Esophagus muscularis mucosa (tissue), 4 donors: ENCODE measurements at places on chromosomes 7 and 10. TPM values are rescaled to one million over a fixed set of nuclear protein-coding genes. Genes with fewer than 3 reads are reported as not detected.
A peak's percentile ranks its signal among the peaks of the same experiment; 100 is the strongest.

GRCh38 chr10:118840776-118841468 lies 86.2 kb upstream of the CACUL1 start:
- DNase-seq: no peak
- H3K27ac ChIP-seq: no peak overlapping the region
- no peak overlapping the region for H3K4me3 ChIP-seq
- no peaks in the 10 kb centered on the region for H3K27me3 ChIP-seq
- no peaks in the 10 kb centered on the region for H3K36me3 ChIP-seq

GRCh38 chr7:114931656-114932011 lies 9.7 kb downstream of the MDFIC start:
- H3K36me3 ChIP-seq: no peaks in the 10 kb centered on the region
- DNase-seq: no peak
- H3K4me3 ChIP-seq: no peak overlapping the region
- peaks cover 77% of the 10 kb centered on the region for H3K4me1 ChIP-seq

DNA sequence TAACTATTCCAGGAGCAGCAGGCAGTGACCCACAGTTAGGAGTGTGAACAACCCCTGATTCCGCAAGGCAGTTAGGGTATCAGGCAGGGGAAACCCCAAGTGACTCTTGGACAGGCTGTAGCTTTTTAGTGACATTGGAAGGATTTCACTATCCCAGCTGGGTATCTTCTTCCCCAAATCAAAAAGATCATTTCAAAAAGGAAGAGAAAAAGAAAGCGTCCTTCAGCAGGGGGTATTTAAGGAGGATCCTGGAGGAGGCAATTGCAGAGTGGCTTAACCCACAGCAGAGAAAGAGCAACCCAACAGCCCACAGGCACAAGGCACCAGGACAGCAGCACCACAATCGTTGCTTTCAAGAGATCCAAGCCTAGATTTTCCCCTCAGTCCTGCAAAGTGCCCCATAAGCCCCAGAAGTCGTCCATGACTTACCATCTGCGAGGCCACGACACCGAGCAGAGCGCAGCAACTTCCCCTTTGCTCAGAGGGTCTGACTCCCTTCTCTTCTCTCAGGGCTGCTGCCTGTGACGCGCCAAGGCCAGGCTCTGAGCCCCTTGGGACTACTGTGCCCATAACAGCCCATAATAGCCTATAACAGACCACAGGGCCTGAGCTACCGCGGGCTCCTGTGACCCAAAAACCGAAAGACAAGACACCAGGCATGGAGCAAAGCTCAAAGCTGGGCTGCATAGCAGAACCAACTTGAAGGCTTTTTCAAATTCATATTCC lies 19.8 kb downstream of the PIK3AP1 start:
- H3K27me3 ChIP-seq: no peaks in the 10 kb centered on the region
- no peak overlapping the region for H3K27ac ChIP-seq
- H3K36me3 ChIP-seq: no peaks in the 10 kb centered on the region
- no peak overlapping the region for H3K4me3 ChIP-seq

DNA sequence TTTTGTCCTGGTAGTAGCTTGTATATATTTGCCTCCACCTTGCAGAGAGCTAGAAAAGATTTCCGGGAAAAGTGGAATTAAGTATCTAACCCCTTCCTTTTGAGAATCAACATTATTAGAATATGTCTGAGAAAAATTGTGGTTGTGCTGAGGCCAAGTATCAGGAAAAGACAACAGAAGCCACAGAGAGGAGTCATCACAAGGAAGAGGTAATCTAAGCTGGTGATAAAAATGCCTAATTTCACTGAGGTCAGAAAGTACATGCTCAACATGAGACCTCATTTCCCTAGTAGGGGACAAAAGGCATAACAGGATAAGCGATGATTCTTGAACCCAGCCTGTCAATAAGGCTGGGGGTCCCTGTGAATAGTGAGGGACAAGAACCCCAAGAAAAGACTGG lies 97.0 kb upstream of the PDE1C start:
- no peaks in the 10 kb centered on the region for H3K36me3 ChIP-seq
- DNase-seq: no peak
- no peak overlapping the region for H3K4me3 ChIP-seq
- H3K27me3 ChIP-seq: no peaks in the 10 kb centered on the region
- no peak overlapping the region for H3K27ac ChIP-seq

DNA sequence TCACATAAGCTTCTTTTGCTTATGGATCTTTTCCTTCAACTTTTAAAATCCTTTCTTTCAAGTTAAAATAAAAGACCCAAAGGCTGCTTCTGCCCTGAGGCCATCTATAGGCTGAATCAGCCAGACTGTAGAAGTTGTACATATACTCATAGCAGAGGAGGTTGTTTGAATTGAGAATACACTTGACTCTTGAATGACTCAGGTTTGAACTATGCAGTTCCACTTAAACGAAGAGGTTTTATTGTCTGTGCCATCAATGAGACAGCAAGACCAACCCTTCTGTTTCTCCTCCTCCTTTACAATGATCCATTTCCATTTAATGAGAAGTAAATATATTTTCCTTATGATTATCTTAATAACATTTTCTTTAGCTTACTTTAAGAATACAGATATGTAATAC lies 5.8 kb downstream of the ZNF365 start:
- H3K4me1 ChIP-seq: no peaks in the 10 kb centered on the region
- no peak for DNase-seq
- H3K27me3 ChIP-seq: no peaks in the 10 kb centered on the region
- H3K4me3 ChIP-seq: no peak overlapping the region

- no peak overlapping the region for H3K4me3 ChIP-seq
- peaks cover 11% of the 10 kb centered on the region for H3K4me1 ChIP-seq
- no peak for DNase-seq
These were observed 88.7 kb downstream of the CPED1 start for GRCh38 chr7:121077165-121077630.

GRCh38 chr10:78535716-78536218 lies 502.1 kb downstream of the RPS24 start:
- H3K4me3 ChIP-seq: no peak overlapping the region
- no peaks in the 10 kb centered on the region for H3K27me3 ChIP-seq
- DNase-seq: no peak
- H3K36me3 ChIP-seq: no peaks in the 10 kb centered on the region
- no peak overlapping the region for H3K27ac ChIP-seq

- peaks cover 50% of the 10 kb centered on the region for H3K4me1 ChIP-seq
- no peak overlapping the region for H3K27ac ChIP-seq
- H3K27me3 ChIP-seq: no peaks in the 10 kb centered on the region
- DNase-seq: no peak
- no peaks in the 10 kb centered on the region for H3K36me3 ChIP-seq
These were observed 41.9 kb downstream of the TCF7L2 start for GRCh38 chr10:112991888-112992491.

DNA sequence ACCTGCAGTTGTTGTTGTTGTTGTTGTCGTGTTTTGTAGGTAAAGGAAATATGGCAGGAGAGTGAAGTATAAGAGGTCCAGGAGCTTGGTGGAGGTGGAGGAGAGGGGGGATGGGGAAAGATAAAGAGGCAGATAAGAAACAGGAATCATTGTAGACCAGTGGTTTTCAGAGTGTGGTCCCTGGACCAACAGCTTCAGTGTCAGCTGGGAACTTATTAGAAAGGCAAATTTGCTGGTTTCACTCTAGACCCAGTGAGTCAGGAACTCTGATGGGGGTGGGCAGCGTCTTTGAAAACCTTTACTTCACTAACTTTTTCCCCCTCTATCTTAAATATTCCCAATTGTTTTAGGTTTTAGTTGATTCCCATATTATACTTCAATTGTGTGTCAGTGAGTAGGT lies 241.5 kb downstream of the AUTS2 start:
- H3K4me1 ChIP-seq: peaks cover 14% of the 10 kb centered on the region
- H3K27ac ChIP-seq: no peak overlapping the region
- H3K36me3 ChIP-seq: no peaks in the 10 kb centered on the region
- H3K4me3 ChIP-seq: no peak overlapping the region
- no peaks in the 10 kb centered on the region for H3K27me3 ChIP-seq

- H3K4me1 ChIP-seq: no peaks in the 10 kb centered on the region
- no peaks in the 10 kb centered on the region for H3K27me3 ChIP-seq
- no peak for DNase-seq
- H3K27ac ChIP-seq: no peak overlapping the region
- peaks cover 30% of the 10 kb centered on the region for H3K36me3 ChIP-seq
- H3K4me3 ChIP-seq: no peak overlapping the region
These were observed 102.2 kb downstream of the HDAC9 start for GRCh38 chr7:18597754-18598153.

DNA sequence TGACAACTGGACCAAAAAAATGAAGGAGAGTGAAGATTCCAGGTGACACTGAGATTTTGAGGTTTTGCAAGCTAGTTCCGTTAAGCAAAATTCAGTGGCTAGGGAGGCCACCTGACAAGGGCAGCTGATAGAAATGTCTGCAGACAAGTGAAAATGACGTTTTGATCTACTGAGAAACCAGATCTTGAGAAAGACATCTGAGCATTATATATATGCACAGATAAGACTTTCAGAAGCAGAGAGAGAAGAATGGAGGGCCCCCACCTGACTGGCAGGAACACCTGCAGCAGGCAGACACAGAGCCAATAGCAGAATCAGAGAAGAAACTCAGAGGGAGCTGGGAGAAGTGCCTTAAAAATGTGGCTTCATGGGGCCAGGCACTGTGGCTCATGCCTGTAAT lies 76.1 kb upstream of the LRGUK start:
- H3K4me1 ChIP-seq: no peaks in the 10 kb centered on the region
- H3K36me3 ChIP-seq: no peaks in the 10 kb centered on the region
- H3K4me3 ChIP-seq: no peak overlapping the region
- no peak for DNase-seq

- no peak overlapping the region for H3K4me3 ChIP-seq
- H3K27ac ChIP-seq: no peak overlapping the region
- peaks cover 2% of the 10 kb centered on the region for H3K4me1 ChIP-seq
- H3K27me3 ChIP-seq: no peaks in the 10 kb centered on the region
These were observed 112.0 kb downstream of the NT5C2 start for GRCh38 chr10:103080891-103081581.

GRCh38 chr10:107213861-107214260 lies 49.4 kb upstream of the SORCS1 start:
- no peak overlapping the region for H3K4me3 ChIP-seq
- H3K27ac ChIP-seq: no peak overlapping the region
- DNase-seq: no peak
- H3K4me1 ChIP-seq: no peaks in the 10 kb centered on the region

GRCh38 chr7:44580945-44581878 lies 819 bp downstream of the TMED4 start:
- peaks cover 26% of the 10 kb centered on the region for H3K4me1 ChIP-seq
- peak overlapping the region; percentile 98 for H3K27ac ChIP-seq
- peak overlapping the region; percentile 97 for H3K4me3 ChIP-seq
- H3K27me3 ChIP-seq: no peaks in the 10 kb centered on the region
- peaks cover 24% of the 10 kb centered on the region for H3K36me3 ChIP-seq
- no peak for DNase-seq

DNA sequence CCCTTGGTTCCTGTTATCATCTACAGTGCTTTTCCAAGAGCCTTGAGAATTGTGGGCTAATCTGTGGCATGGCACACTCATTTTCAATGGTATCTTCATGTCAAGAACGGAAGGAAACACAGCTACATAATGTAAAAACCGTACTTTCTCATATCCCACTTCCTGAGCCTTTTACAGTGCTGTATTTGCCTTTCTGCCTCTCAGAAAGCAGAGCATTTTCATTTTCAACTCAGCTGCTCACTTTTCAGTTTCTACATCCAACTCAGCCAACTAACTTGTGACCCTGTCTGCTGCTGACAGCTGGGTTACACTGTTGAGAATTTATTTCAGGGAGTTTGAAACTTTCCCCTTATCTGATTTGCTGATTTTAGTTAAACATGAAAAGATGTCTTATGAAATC lies 875.8 kb upstream of the KCND2 start:
- DNase-seq: no peak
- H3K4me3 ChIP-seq: no peak overlapping the region
- H3K36me3 ChIP-seq: no peaks in the 10 kb centered on the region
- H3K27me3 ChIP-seq: no peaks in the 10 kb centered on the region

Gene NPC1L1
- not detected for total RNA-seq

Gene FBXW4
- total RNA-seq: 120 TPM

Gene CLRN3
- total RNA-seq: not detected

Gene CYREN
- total RNA-seq: 51.7 TPM
